ENCODE measurements at places on chromosomes 13 and 19.

DNA sequence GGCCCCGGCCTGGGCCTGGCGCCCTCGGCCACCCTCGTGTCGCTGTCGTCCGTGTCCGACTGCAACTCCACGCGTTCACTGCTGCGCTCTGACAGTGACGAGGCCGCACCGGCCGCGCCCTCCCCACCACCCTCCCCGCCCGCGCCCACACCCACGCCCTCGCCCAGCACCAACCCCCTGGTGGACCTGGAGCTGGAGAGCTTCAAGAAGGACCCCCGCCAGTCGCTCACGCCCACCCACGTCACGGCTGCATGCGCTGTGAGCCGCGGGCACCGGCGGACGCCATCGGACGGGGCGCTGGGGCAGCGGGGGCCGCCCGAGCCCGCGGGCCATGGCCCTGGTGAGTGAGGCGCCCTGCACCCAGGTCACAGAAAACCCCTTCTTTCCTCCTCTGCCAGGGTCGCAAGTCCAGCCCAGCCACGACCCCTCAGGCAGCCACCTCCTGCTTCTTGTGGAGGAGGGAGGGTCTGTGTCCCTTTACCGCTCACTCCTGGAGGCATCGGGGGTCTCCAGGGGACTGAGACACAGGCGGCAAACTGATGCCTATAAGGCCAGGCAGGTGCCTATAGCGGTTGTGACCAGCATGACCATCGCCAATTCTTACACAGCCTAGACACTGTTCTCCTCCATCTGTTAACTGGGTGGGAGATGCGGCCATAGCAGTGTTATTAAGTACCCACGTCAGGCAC is 4.2 kb downstream of the TTC9B start:
- no peak for DNase-seq

- DNase-seq, result no peak
Measured at GRCh38 chr13:23724196-23724970, 154.2 kb downstream of the TNFRSF19 start.

GRCh38 chr13:42766016-42766415 is 15.4 kb upstream of the FAM216B start:
- no peak for DNase-seq

- no peak for DNase-seq
Measured at GRCh38 chr19:28905996-28906395, 307.0 kb downstream of the UQCRFS1 start.

Data from NCI-H2029 (cell line).